Suppressor macrophage treated with lipopolysaccharide for 4 hours (primary cell): ENCODE measurements at places on chromosomes 2 and 18.

- DNase-seq = no peak
These were observed 3.1 kb downstream of the STK39 start for GRCh38 chr2:168244318-168244717.

- DNase-seq = no peak
These were observed 59.4 kb upstream of the LRPPRC start for GRCh38 chr2:44055229-44055628.

DNA sequence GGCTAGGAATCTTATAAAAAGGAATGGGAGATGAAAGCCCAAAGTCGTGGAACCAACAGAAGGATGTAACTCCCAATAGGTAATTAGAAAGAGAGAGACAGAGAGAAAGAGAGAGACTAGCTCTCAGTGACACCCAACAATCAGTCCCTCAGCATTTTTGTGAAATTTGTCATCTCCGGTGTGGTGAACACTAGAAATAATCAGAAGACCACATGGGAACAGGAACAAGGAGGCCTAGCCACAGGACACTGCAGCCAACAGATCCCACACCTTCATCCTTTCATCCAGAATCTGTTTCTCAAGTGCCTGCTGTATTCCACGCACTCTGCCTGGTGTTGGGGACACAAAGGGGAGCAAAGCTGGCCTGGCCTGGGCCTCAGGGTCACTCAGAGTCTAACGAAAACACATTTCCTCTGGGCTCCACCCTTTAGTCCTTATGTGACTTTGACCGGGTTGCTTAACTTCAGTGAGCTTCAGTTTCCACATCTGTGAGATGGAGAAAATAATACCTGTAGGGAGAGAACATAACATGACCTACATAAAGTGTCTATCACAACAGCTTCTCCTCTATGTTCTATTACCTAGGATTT lies 53.1 kb downstream of the EHD3 start:
- DNase-seq = no peak

DNA sequence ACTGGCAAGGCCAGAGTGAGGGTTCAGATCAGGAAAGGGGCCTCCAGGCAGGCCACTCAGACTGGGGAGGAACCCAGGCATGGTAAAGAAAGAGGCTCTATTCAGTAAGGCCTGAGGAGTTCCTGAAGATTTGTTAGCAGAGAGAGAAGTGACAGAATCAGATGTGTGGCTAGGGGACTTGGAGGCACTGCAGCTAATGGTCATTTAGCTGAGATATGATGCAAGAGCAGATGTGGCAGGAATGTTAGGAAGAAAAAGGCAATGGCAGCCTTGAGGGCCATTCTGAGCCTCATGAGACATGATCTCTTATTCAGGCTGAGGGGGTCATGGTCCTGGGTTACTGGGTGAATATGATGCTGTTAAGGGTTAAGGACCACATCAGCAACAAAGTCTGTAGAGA lies 73.4 kb downstream of the CCDC93 start:
- no peak for DNase-seq

DNA sequence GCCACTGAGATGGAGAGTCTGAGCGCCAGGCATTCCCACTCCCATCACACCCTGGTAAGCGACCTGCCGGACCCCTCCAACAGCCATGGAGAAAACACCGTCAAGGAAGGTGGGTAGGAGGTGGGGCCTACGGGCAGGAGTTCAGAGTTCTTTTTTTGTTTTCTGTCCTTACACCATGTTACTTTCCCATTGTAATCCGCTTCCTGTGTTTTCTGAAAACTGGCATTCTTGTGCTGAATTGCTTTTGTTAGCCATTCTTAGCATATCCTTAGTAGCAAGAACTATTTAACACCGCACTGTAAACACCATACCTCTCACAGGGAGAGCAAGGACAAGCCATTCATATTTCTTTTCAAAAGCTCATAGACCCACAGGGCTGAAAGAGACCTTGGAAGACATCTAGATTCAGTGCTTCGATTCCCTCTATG lies 46.2 kb downstream of the UNC80 start:
- DNase-seq = no peak

DNA sequence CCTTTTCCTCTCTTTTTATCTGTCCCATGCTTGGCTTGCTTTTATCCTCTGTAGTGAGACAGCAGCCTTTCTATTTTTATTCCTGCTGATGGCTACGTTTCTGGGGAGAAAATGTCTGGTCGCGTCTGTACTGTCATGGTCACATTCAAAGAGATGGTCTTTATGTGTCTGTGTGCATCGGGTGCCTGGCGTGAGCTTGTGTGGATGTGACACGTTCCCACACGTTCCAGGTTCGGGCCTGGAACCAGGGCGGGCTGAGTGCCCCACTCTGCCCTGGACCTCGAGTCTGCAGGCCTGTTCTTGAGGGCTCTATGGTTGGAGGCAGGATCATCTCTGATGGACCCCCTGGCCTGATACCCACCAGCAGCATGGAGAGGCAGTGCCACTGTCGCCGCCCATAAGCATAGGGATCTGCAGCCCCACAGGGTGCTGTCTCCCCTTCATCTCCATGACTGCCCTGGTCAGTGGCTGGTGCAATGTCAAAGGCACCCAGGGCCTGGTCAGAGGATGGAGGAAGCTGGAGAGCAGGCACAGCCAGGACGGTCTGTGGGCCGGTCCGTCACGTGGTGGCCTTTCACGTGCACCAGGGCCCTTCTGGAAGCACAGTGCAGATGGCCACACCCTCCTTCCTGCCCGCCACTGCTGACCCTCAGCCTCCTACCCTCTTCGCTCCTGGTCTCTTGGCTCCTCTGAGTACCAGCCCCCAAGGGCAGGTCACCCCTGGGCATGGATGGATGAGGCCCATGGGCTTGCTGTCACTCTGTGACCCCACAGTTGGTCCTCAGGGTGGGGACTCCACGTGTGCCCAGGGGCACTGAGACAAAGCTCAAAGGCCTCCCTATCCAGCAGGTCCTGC lies 149.2 kb upstream of the TWIST2 start:
- DNase-seq = no peak

DNA sequence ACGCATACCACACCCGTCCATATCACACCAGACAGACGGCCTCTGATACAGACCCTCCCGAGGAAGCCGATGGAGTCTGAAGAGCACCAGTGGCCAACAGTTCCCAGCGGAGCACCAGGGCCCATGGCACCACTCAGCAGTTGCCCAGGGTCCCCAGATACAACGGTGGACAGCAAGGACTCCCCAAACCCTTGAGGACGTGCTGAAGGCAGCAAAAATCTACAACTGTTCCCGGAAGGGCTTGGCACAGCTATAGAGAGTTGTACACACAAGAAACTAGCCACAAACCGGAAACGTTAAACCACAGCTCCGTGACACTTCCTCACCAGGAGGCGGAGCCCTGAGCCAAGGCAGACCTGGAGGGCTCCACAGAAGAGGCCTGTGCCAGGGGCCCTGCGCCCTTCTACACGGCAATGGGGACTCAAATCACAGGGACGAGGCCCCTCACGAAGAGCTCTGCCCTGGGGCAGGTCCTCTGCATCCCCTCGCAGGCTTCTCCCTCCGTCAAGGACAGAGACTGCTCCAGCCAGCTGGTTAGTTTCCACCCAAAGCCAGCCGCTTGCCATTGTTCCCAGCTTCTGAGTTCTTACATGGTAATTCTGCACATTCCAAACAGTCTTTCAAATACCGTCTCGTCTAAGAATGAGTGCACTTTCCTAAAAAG lies 133.4 kb downstream of the HDAC4 start:
- DNase-seq = peak; percentile 94
